Endothelial cell of umbilical vein (primary cell): ENCODE measurements at places on chromosomes 6 and 20. TPM values are rescaled to one million over a fixed set of nuclear protein-coding genes. Genes with fewer than 3 reads are reported as not detected.

The NOX3 gene
- not detected in 2 replicates for total RNA-seq

The RBM24 gene
- 6.0 and 6.7 TPM in 2 replicates for total RNA-seq

The IL20RA gene
- total RNA-seq = not detected in 2 replicates

The KIFC1 gene
- 63.4 and 65.9 TPM in 2 replicates for total RNA-seq

The NINL gene
- 24.8 and 25.5 TPM in 2 replicates for total RNA-seq

The SAMD3 gene
- not detected in 2 replicates for total RNA-seq

The FOXA2 gene
- not detected in 2 replicates for total RNA-seq

The UCKL1 gene
- 51.1 TPM in 2 replicates for total RNA-seq

DNA sequence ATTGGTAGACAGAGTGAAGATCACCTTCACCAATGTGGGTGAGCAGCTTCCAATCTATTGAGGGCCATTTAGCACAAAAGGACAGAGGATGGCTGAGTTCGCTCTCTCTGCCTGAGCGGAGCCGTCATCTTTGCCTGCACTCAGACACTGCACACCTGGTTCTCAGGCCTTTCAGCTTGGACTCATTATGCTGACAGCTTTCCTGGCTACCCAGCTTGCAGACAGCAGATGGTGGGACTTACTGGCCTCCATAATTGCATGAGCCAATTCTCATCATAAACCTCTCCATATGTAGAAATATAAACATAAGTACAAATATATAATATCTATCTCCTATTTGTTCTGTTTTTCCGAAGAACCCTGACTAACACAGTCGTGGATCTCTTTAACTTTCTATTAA lies 13.7 kb downstream of the TBXT start:
- DNase-seq = no peak

DNA sequence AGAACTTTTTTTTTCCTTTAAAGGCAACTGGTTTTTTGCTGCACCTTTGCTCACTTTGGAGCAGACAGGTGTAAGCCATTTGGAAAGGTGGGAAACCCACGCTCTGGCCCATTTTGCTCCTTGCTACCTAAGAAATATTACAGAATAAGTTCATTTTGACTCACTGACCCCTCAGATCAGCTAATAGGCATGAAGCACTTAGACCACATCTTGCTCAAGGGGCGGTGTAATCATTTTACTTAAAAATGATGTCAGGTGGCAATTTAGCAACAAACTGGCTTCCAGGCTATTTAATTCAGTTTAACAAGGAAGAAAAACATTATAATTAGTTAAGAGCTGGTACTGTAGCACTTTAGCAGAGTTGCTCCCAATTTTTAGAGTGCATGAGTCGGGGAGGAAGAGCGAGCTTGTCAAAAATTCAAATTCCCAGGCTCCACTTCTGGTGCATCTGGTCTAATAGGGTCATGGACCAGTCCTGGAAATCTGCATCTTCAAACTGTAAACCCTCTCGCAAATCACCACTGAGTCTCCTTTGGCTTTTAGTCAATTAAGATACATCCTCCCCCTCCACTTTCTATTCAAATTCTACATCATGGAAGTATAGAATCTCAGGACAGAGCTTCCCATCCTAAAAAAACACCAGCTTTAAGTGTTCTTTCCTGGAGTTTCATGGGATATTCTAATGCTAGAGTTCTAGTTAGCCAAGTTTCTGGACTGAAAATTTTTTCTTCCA lies 38.2 kb downstream of the JAG1 start:
- DNase-seq = no peak

- DNase-seq = no peak
Measured at GRCh38 chr6:51562198-51562597, 525.2 kb downstream of the PKHD1 start.

GRCh38 chr20:48949304-48950170 lies 28.0 kb downstream of the ARFGEF2 start:
- no peak for DNase-seq

GRCh38 chr6:149716181-149716963 lies 1.5 kb downstream of the LATS1 start:
- DNase-seq = peak; percentile 28

DNA sequence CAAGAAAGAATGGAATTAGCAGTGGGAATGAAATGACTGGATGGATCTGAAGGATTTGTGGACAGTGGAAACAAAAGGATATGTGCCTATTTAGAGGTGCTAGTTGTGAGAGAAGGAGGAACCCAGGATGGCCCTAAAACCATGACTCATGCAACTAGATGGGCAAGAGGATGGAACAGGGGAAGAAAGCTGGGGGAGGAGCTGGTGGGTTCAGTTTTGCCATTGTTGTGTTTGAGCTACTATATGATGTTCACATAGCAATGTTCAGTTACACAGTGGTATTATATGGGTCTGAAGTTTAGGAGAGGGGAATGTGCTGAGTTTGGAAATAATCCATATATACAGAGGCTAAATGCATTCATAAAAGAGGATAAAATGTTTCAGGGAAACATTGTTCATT lies 125.7 kb upstream of the SSTR4 start:
- no peak for DNase-seq

DNA sequence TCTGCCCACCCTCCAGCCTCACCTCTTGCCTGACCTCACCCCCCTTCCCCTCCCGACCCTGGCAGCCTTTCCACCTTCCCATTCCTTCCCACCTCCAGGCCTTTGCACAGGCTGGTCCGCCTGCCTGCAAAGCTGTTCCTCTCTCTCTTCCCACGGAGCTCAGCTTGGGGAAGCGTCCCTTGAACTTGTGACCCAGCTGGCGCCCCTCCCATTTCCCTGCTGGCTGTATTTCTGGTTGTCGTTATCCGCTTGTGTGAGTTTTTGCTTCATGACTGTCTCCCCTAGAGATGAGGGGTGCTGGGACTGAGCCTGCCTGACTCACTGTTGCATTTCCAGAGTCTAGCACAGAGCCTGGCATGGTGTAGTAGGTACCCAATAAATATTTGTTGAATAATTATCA lies 32.5 kb downstream of the VSTM2L start:
- no peak for DNase-seq

- DNase-seq = no peak
Measured at GRCh38 chr6:36753671-36754405, 56.2 kb downstream of the RAB44 start.

DNA sequence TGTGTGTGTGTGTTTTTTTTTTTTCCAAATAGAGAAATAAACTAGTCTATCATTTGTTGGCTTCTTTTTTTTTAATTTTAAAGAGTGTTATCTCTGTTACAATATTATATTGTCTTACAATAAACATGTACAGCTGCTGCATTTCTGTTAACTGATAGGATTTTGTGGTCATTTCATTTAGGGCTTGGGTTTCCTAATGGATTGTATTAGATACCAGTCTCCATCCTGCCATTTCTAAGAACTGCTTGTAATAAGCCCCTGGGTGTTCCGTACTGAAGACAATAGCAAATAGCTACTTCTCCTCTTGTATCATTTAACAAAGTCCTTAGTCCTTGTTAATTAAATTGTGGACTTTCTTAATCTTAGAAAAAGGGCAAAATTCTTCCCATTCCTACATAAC lies 45.7 kb downstream of the SOBP start:
- DNase-seq = no peak

DNA sequence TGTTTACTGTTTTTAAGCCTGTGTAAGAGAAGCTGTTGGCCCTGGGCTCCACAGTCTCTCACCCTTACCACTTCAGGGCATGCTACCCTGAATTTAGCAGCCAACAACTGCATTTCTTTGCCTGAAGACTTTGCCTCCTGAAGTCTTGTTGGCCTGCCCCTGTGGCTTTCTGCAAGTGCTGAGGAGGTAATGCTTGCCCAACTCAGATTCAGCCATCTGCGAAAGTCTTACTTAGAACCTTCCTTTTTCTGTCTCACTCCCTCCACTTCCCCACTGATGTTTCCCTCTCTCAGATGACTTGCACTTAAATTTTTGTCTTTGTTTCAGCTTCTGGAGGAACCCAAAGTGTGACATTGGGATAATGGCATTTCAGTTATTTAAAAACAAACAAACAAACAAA lies 11.8 kb upstream of the IBTK start:
- no peak for DNase-seq

DNA sequence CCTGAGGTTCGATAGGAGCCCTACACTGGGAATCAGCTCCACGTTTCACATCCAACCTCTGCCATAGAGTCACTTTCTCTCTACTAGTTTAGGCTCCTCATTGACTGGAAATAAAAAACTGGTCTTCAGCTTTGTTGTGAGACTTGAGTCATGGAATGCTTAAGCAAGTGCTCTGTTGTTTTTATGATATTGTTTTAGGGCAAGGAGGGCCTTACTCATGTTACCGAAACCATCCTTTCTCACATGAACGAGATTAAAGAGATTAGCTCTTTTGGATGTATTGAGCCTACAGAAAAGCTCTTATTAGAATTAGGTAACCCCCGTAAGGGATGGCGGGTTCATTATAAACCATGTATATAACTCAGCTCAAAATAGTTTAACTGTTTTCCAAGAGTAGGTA lies 6.9 kb upstream of the MOCS1 start:
- no peak for DNase-seq

- DNase-seq = no peak
Measured at GRCh38 chr6:39665861-39666260, 59.3 kb downstream of the KIF6 start.

DNA sequence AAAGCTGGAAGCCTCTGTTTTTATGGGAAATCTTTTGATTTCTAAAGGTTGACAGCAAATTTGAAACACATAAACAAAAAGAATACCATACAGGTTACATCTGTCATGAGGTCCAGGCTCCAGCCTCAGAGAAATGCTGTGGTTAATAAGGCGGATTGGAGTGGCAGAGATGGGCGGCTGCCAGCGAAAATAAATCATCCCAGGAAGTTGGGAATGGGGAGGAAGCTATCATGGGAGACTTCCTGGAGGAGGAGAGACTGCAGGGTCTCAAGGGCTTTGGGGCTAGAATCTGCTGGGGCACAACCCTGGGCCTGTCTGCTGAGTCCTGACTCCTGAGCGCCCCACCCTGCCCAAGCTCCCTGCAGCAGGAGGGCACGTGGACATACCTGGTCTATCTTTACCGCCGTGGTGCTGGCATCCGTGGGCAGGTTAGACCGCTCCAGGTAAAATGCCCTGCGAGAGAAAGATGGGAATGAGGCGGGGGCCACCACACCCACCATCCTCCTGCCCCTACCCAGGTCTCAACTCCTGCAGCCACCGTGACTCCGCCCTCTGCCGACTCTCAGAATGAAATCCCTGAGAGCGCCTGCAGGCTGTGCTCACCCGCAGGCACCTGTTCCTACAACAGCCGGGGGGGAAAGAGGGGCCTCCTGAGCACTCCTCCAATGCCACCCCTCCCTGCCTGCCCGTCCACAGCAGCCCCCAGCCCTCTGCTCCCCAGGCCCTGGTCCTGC lies 197.3 kb downstream of the PREX1 start:
- DNase-seq = no peak

- DNase-seq = no peak
Measured at GRCh38 chr6:151546941-151547659, 53.3 kb downstream of the CCDC170 start.

- DNase-seq = no peak
Measured at GRCh38 chr6:106939848-106940247, 34.7 kb downstream of the CD24 start.

DNA sequence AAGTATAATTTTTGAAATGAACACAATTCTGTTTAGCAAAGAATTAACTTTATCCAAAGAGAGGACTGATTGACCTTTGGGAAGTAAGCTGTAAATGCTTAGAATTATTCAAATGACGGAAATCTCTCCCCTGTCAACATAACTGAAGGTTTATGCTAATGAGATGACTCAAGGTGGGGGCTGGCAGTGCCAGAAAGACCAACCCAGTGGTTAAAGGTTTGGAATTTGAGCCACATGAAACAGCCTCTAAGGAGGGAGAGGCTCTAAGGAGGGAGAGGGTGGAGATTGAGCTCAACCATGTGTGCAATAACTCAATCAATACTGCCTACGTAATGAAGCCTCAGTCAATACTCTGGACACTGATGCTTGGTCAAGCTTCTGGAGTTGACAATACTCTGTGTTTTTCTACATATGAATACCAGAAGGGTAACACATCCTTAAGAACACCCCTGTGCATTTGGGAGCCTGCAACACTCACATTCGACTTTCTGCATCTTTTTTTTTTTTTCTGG lies 123.4 kb upstream of the TENT5A start:
- no peak for DNase-seq

- DNase-seq = no peak
Measured at GRCh38 chr20:40304119-40304613, 384.9 kb downstream of the MAFB start.

DNA sequence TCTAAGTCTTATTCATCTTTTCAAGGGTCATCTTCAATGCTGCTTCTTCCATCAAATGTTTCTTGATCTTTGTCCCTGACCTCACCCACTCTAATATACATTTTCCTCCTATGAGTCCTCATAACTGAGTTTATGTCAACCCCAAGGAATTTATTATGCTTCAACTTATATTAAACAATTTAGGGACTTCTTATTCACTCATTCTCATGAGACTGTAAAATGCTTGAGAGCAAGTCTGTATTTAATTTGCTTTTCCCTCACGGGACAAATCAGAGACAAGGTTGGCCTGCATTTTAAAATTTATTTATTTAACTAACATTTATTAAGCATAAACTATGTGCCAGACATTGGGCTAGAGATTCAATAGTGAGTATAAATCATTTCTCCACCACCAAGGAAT lies 312.0 kb upstream of the NT5E start:
- no peak for DNase-seq

DNA sequence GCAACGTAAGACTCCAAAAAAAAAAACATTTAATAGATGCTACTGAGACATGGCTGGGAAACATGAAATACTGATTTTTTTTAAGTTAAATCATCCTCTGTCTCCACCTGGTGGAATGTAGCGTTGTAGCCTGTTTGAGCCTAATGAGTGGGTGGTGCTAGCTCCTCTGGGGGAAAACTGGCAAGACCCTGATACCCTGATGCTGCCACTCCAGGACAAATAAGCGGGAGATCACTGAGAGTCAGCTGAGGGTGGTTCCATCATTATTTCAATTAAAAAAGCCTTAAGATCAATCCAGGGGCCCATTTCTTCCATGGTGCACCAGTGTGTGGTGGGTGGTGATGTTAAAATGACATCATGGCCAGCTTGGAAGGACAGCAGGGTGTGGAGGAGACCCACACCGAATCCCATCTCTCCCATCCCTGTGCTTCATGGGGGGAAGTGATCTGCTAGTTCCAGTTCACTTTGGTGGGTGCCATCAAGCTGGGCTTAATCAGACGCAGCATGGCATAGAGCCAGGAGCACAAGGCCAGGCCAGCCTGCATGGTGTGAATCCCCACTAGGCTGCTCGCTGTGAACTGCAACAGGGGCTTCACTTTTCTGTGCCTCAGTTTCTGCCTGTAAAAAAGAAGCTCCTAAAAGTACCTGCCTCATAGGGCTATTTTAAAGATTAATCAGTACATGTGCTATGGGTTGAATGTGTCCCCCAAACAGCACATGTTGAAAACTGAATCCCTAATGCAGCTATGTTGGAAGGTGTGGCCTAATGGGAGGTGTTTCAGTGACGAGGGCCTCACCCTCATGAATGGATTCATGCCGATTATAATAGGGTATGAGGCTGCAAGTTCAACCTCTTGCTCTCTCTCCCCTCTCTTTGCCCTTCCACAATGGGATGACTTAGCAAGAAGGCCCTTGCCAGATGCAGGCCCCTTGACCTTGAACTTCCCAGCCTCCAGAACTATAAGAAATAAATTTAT lies 13.0 kb upstream of the MRPS10 start:
- peak; percentile 20 for DNase-seq

- DNase-seq = no peak
Measured at GRCh38 chr6:7392402-7392801, 2.8 kb downstream of the RIOK1 start.

- no peak for DNase-seq
Measured at GRCh38 chr20:60345106-60345505, 386.9 kb downstream of the CDH26 start.
